Stomach (tissue), 19 donors: ENCODE measurements at places on chromosomes 6 and 20. TPM values are rescaled to one million over a fixed set of nuclear protein-coding genes. Genes with fewer than 3 reads are reported as not detected.

DNA sequence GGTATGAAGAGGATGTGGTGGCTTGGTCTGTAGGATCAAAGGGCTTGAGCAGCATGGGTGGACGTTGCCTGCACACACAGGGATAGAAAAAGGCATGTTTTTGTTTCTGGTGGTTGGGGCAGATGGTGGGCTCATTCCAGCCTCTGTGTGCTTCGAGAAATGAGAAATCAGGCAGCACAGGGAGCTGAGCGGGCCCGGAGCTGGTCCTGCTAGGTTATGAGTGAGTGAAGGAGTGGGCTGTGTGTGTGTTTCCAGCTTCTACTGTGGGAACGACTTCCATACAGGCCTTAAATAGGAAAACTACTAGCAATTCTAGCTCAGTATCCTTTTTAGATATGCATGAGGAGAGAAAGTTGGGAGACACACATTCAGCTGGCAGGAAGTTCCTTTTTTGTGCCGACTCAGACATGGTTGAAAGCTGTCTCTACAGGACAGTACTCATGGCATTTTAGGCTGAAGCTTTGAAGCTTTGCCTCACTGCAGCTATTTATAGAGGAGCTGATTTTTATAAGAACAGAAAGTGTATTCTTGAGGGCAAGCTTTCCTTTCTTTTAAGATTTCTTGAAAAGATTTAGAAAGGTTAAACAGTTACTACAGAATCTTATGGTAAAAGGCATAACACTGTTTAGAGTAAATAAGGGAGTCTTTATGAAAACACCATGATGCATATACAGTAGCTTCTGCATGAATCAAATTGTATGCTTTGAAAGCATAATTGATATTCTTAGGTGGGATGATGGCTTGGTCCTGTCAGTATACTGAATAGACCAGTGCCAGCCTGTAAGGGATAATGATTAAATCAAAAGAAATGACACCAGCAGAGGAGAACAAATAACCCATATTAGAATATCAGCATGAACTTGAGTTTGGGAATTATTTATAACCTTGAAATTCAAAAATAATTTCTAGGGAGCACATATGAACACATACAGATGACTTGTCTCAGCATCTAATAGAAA lies 104.0 kb upstream of the MAN1A1 start:
- DNase-seq: no peak
- peaks cover 8% of the 10 kb centered on the region for H3K4me1 ChIP-seq
- no peak overlapping the region for H3K4me3 ChIP-seq

GRCh38 chr6:163230901-163231300 lies 183.6 kb upstream of the QKI start:
- H3K4me3 ChIP-seq: no peak overlapping the region
- DNase-seq: no peak
- no peaks in the 10 kb centered on the region for H3K4me1 ChIP-seq
- H3K27ac ChIP-seq: no peak overlapping the region
- no peaks in the 10 kb centered on the region for H3K36me3 ChIP-seq
- no peaks in the 10 kb centered on the region for H3K27me3 ChIP-seq

DNA sequence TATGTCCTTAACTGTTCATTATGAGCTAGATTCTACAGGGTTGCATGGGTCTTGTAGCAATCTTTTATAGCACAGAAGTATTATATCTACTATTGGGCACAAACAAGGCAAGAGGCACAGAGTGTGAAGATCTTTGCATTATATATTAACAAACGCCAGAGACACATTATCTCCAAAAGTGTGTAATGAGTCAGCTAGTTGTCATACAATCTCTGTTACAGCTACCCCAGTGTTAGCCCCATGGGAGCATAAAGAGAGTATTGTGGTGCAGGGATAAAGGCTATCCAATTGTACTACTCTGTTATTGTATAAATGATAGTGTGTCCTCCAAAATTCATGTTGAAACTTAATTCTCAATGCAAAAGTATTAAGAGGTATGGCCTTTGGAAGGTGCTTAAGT lies 148.4 kb upstream of the RIMS1 start:
- no peak overlapping the region for H3K27ac ChIP-seq
- no peak for DNase-seq
- no peaks in the 10 kb centered on the region for H3K4me1 ChIP-seq
- H3K27me3 ChIP-seq: no peaks in the 10 kb centered on the region
- H3K36me3 ChIP-seq: no peaks in the 10 kb centered on the region

DNA sequence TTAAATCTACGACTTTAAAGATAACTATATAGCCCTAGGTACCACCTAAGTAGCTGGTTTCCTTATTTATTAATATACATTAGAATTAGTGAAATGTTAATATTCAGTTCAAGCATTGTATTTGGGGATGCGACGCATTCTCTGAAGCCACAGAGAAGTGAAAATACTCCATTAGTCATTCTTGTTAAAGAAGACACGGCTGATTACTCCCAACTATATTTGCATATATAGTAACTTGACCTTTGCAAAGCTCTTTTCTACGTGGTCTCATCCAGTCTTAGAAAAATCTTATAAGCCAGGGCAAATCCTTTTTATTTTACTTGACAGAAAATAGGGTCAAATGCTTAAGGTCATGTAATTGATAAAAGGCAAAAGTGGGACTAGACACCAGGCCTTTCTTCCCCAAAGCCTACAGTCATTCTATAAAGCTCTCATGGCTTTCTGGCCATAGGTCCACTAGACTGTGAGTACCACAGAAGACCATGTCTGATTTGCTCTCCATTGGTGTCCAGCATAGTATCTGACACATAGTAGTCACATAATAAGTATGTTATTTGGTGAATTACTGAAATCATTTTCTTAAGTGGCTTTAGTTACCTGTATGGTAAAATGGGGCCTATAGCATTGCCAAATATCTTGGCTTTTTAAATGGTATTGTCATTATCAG lies 11.3 kb downstream of the ZHX3 start:
- H3K36me3 ChIP-seq: no peaks in the 10 kb centered on the region
- no peak overlapping the region for H3K27ac ChIP-seq
- H3K4me3 ChIP-seq: no peak overlapping the region
- H3K4me1 ChIP-seq: no peaks in the 10 kb centered on the region

DNA sequence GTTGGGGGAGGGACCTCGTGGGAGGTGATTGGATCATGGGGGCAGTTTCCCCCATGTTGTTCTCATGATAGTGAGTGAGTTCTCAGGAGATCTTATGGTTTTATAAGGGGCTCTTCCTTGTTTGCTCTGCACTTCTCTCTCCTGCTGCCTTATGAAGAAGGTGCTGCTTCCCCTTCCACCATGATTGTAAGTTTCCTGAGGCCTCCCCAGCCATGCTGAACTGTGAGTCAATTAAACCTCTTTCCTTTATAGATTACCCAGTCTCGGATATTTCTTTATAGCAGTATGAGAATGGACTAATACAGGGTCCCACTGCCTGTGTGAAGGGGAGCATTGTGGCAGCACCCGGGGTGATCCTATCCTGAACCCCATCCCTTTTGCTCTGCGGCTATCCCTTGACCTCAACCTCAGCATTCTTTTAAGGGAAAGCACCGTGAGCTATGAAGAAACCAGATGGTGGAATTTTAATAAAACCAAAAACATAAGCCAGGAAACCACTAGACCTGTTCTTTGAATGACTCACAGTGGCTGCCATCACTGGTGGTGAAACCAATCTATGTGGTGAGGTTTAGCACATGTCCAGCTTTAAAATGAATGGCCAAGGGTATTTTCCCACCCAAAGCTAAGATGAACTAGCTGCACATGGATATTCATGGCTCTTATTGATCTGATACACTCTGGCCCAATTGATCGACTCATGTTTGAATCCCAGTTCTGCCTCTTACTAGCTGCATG lies 62.2 kb downstream of the ZDHHC14 start:
- H3K4me3 ChIP-seq: no peak overlapping the region
- DNase-seq: no peak
- no peak overlapping the region for H3K27ac ChIP-seq
- no peaks in the 10 kb centered on the region for H3K27me3 ChIP-seq

DNA sequence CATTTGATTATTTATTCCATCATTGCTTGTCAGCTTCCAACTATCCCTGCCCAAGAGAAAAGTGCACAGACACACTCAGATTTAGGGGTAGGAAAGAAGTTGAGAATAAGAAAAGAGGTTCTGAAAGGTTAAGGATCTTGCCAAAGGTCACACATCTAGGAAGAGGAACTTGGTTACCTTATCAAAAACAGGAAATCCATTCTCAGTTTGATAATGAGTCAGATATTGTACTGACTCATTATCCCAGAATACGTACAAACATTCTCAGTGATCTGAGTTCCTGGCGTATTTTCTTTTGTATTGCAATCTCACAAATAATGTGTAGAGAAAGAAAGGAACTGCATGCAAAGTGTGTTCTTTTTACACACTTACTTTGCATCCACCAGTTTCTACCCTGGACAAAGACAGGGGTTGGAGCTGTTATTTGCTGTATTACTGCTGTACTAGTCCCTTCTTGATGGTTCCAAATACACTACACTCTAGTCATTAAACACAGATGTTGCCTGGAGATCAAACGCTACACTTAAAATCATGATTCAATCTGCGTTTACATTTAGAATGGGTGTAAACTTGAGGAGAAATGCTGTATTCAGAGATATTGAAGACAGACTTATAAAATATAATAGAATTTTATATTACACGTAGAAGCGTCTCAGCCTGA lies 545.7 kb downstream of the PRKN start:
- H3K4me3 ChIP-seq: no peak overlapping the region
- peaks cover 13% of the 10 kb centered on the region for H3K4me1 ChIP-seq
- DNase-seq: no peak
- no peak overlapping the region for H3K27ac ChIP-seq
- H3K27me3 ChIP-seq: no peaks in the 10 kb centered on the region
- H3K36me3 ChIP-seq: no peaks in the 10 kb centered on the region

DNA sequence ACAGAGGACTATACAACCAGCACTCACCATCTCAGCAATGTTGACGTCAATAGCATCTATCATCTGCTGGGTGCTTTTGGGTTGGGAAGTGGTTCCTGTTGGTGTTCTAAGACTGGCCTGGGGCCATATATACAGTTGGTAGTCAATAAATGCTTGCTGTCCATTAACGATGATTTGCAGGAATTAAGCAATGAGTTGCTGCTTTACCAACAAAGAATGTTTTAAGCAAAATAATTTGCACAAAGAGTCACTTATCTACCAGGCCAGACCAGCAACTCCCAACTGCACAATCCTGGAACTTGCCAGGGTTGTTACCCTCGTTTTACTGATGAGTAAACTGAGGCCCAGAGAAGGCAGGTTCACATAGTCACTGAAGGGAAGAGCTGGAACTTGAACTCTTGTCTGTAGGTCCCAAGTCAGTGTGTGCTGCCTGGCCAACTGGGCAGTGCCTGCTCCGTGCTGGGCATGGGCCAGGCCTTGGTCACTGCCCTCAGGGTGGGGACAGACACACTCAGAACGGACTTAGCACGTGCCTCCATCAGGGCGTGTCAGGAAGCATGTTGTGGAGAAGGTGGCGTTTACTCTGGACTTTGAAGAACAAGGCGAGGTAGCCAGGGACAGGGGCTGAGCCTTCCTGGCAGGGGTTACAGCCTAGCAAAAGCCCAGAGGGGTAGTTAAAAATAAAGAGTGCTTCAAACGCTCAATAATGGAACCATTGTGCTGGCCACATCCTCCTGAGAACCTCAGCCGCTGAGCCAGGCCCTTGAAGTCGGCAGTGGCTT lies 2.5 kb upstream of the SRC start:
- H3K27me3 ChIP-seq: no peaks in the 10 kb centered on the region
- DNase-seq: peak; percentile 88
- peak overlapping the region; percentile 94 for H3K27ac ChIP-seq
- H3K4me1 ChIP-seq: peaks cover 38% of the 10 kb centered on the region
- H3K36me3 ChIP-seq: no peaks in the 10 kb centered on the region
- H3K4me3 ChIP-seq: no peak overlapping the region

GRCh38 chr6:112178846-112179245 lies 75.5 kb downstream of the LAMA4 start:
- no peaks in the 10 kb centered on the region for H3K27me3 ChIP-seq
- peak; percentile 48 for DNase-seq
- no peak overlapping the region for H3K4me3 ChIP-seq
- H3K27ac ChIP-seq: no peak overlapping the region
- H3K36me3 ChIP-seq: peaks cover 18% of the 10 kb centered on the region

- H3K4me3 ChIP-seq: no peak overlapping the region
- H3K27ac ChIP-seq: no peak overlapping the region
- no peak for DNase-seq
- no peaks in the 10 kb centered on the region for H3K27me3 ChIP-seq
- H3K36me3 ChIP-seq: no peaks in the 10 kb centered on the region
Measured at GRCh38 chr6:162343198-162343935, 384.2 kb downstream of the PRKN start.

- no peak overlapping the region for H3K27ac ChIP-seq
- H3K27me3 ChIP-seq: no peaks in the 10 kb centered on the region
Measured at GRCh38 chr20:60484316-60484715, 526.1 kb downstream of the CDH26 start.

GRCh38 chr6:56708810-56709597 lies 66.3 kb upstream of the DST start:
- H3K36me3 ChIP-seq: no peaks in the 10 kb centered on the region
- DNase-seq: no peak
- peaks cover 35% of the 10 kb centered on the region for H3K4me1 ChIP-seq
- no peaks in the 10 kb centered on the region for H3K27me3 ChIP-seq
- peak overlapping the region; percentile 33 for H3K27ac ChIP-seq
- H3K4me3 ChIP-seq: no peak overlapping the region

- H3K4me3 ChIP-seq: no peak overlapping the region
- H3K27me3 ChIP-seq: no peaks in the 10 kb centered on the region
- no peaks in the 10 kb centered on the region for H3K4me1 ChIP-seq
- DNase-seq: no peak
- no peak overlapping the region for H3K27ac ChIP-seq
Measured at GRCh38 chr6:138035070-138035469, 72.1 kb downstream of the PERP start.

GRCh38 chr20:19320005-19320404 lies 107.6 kb downstream of the SLC24A3 start:
- H3K36me3 ChIP-seq: no peaks in the 10 kb centered on the region
- H3K27me3 ChIP-seq: no peaks in the 10 kb centered on the region
- H3K27ac ChIP-seq: no peak overlapping the region

DNA sequence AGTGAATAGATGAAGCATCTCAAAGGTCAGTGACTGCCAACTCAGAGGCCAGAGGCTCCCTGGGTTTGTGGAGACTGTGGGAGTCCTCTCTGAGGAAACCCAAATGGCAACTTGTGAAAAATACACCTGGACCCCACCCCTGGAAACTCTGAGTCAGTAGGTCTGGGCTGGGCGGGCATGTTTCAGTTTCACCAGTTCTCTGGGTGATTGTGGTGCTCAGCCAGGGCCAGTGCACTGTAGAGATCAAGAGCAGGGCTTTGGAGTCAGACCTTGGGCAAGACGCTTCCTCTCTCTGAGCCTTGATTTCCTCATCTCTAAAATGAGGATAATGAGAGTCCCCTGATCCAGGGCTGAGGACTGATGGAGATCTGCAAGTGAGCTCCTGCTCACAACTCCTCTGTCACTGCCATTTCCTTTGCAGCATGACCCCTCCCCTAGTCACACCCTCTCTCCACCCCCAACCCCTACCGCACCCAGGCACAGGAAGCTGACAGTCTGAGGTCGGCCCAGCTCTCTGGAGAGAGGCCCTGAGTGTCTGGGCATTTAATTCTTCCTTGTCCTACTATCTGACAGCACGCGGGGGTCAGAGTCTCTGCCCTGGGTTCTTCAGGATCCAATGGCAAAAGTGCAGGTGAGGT lies 5.1 kb downstream of the DEF6 start:
- peaks cover 65% of the 10 kb centered on the region for H3K4me1 ChIP-seq
- peak; percentile 69 for DNase-seq
- no peaks in the 10 kb centered on the region for H3K27me3 ChIP-seq
- peak overlapping the region; percentile 9 for H3K4me3 ChIP-seq

The PTCRA gene
- total RNA-seq: not detected

The GTSF1L gene
- not detected for total RNA-seq

The SLC17A1 gene
- total RNA-seq: not detected

The RHAG gene
- 0.92 TPM for total RNA-seq

The ECT2L gene
- not detected for total RNA-seq

The FAM184A gene
- 8.3 TPM for total RNA-seq

The SPEF1 gene
- not detected for total RNA-seq

The RAMACL gene
- not detected for total RNA-seq

The EPPIN gene
- total RNA-seq: not detected

The NR2E1 gene
- not detected for total RNA-seq
